ENCODE measurements at places on chromosomes 16 and 17.

GRCh38 chr16:57866529-57866918 is 64.2 kb upstream of the KIFC3 start:
- DNase-seq = no peak

- DNase-seq = no peak
Measured at GRCh38 chr17:78107976-78108725, 20.4 kb downstream of the TMC6 start.

GRCh38 chr17:45384789-45385262 is 47.8 kb downstream of the ARHGAP27 start:
- DNase-seq = no peak

- DNase-seq = peak; percentile 64
Measured at GRCh38 chr17:39757931-39758873, 20.5 kb downstream of the GRB7 start.

- no peak for DNase-seq
Measured at GRCh38 chr17:42525221-42525620, 10.8 kb upstream of the NAGLU start.

DNA sequence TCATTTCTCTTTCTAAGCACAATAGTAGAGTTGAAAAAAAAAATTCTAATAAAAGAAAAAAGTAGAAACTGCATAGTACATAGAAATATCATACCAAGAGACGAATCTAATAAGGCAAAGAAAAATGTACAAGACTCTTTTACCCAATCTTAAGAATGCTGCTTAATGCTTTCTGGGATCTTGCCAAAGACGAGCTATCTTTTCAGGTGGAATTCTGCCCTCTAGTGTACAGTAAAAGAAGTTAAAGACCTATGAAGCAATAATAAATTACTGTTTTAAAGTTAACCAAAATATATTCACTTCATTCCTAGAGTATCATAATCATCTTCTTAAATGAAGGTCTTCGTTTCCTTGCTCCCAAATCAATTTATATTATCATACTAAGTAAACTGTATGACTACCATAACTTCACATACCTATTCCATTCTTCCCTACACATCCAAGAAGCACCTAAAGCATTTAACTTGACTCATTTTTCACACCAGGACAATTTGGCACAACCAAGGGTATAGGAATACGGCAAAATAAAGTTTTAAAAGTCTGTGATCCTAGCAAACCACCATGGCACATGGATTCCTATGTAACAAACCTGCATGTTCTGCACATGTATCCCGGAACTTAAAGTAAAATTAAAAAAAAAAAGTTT is 47.7 kb downstream of the CFDP1 start:
- DNase-seq = no peak

DNA sequence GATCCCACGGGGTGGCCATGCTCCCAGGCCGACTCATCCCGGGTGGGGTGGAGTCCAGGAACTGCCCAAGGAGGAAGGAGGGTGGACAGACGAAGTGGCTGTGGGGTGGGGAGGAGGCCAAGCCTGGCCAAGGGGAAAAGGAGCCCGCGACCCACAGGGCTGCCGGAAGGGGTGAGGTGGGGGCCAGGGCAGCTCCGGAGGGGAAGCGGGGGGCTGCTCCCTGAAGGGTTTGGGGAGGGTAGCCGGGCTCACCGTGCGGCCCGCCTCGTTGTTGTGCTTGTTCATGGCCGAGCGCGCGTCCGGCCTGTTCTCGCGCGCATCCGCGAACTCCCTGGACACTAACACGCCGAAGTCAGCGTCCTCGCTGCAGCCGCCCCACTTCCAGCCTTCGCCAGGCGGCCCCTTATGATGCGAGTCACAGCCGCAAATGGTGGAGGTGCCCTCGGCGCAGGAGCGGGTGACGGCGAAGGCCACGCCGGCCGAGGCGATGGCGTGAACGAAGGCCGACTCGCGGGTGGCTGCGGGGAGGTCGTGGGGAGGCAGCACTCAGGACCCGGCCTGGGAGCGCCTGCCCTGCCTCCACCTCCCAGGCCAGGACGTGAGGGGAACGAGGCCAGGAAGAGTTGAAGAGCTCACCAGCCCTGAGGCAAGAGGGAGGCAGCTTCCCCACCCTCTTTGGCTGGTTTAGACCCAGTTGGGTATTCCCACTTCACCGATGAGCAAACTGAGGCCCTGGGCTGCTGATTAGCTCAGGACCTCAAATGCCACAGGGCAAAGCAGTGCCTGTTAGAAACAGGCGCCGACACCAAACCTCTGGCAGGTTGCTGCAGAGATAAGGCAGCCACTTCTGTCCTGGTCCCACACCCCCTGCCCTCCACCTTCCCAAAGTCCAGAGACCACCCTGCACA is 48.7 kb downstream of the WNT3 start:
- no peak for DNase-seq

GRCh38 chr16:24544640-24545039 is 5.3 kb downstream of the RBBP6 start:
- DNase-seq = no peak

DNA sequence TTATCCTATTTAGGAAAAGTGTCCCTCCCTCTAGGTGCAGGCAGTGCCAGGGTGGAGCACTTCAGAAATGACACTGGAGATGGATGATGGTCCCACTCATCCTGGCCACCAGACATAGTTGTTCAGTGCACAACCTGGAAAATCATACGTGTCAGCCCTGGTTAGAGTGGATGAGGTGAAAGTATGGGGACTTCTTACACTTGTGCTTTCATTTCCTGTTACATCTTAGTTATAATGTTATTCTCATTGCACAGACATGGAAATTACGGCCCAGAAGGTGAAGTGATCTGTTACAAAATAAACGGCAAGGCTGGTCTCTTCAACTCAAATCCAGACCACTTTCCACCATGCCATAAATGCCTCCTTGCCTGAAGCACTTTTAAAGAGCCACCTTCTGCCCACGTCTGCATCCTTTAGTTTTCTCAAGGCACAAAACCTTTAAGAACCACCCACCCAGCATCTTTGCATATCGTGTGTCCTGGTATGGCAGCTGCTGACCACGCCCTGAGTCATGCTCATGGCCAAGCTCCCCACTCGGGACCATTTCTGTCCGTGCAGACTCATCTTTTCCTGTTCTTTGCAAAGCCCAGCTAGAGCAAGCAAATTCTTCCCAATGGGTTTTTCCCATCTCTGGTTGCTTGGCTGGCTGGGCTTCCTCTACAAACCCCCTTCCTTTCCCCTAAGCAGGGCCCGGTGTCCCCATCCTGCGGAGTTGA is 22.4 kb downstream of the TBC1D3B start:
- no peak for DNase-seq

DNA sequence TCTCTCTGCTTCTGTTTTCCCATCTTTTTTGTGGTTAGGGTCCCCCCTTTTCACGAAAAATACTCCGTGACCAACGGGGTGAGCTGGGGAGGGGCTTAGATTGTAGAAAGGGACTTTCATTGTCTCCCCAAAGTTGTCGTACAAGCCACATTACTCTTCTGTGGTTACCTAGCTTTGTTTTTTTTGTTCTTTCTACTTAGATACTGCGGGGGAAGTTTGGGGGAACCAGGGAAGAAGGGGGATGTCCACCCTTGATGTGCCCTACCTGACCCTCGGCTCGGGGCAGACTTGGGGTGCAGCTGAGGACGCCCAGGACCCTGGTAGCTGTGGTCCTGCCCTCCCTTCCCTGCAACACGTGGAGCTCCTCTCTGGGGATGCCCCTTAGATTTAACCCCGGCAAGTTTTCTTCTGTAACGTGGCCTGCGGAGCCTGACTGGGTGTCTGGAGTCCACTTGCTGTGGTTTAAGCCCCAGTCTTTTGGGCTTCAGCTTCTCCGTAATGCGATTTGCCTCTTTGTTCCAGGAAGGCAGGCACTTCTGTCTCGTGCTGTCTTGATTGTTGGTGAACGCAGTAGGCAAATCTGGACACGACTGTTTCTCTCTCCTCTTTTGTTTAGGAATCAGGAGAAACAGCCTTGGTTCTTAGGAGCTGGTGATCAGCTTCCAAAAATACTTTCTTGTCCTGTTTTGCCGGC is 892 bp downstream of the ABCC1 start:
- DNase-seq = peak; percentile 60

GRCh38 chr17:35998756-35999155 is 2.6 kb downstream of the CCL15 start:
- DNase-seq = no peak

DNA sequence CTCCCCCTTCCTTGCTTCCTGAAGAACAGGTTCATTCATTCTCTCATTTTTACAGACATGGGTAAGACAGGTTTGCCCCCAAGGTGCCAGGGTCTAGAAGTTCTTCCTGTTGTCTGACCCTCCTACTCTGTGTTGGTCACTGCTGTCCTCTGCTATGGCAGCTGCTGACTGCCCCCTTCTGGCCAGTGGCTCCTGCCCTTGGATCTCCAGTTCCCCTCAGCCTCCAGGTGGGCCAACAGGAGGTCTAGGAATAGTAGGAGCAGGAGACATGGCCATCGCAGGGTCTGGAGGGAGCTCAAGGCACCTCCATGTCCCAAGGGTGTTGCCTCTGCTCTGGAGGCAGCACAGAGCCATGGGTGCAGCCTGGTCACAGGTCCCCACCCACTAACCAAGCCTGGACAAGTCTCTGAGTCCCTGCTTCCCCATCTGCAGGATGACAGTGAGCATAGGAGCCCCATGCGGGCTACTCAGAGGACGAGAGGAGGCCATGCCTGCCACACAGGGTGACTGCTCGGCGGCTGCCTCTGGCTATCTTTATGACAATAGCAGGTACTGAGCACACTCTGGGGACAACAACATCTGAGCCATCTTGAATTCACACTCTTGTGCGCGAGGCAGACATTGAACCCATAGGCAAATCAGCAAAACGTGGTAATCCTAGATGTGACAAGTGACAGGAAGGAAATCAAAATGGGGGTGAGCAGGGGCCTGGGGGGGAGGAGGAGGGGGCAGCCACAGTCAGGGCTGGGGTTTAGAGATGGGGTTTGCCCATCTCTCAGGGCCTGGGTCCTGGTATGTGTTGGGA is 27.0 kb upstream of the NXPH3 start:
- DNase-seq = no peak

GRCh38 chr16:11521055-11521454 is 65.7 kb downstream of the LITAF start:
- no peak for DNase-seq

- DNase-seq = no peak
Measured at GRCh38 chr17:4834681-4835020, 1.5 kb downstream of the MINK1 start.

- DNase-seq = no peak
Measured at GRCh38 chr17:72562615-72563188, 441.9 kb downstream of the SOX9 start.

DNA sequence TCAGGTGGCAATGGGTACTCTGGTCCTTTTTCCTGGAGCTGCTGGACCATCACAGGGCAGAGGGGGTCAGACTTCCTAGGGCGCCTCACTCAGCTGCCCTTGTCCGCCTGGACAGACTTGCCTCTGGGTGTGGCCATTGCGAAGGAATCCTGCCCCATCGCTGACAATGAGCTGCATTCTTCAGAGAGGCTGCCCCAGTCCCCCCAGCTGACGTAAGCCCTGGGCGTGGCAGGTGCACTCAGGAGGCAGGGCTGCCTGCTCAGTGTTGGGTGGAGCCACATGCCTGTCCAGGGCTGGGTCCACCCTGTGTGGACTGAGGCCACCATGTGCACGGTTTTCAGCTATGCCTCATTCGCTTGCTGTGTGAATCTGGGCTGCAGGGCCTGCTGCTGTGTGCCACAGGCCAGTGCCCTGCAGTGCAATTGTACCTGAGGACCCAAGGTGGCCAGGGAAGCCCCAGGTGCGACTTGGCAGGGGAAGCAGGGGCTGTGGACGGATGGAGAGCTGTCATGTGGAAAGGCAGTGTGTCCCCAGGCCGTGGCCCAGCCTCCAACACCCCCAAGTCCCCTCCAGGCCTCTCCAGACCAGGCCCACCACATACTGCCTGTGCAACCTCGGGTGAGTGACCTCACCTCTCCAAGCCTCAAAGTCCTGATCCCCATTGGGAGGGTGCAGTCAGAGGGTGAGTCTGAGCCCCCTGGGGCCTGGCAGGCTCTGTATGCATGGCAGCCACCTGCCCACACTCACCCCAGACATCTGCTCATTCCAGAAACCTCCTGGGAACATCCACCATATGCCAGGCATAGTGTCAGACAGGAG is 14.0 kb upstream of the MPRIP start:
- DNase-seq = no peak

DNA sequence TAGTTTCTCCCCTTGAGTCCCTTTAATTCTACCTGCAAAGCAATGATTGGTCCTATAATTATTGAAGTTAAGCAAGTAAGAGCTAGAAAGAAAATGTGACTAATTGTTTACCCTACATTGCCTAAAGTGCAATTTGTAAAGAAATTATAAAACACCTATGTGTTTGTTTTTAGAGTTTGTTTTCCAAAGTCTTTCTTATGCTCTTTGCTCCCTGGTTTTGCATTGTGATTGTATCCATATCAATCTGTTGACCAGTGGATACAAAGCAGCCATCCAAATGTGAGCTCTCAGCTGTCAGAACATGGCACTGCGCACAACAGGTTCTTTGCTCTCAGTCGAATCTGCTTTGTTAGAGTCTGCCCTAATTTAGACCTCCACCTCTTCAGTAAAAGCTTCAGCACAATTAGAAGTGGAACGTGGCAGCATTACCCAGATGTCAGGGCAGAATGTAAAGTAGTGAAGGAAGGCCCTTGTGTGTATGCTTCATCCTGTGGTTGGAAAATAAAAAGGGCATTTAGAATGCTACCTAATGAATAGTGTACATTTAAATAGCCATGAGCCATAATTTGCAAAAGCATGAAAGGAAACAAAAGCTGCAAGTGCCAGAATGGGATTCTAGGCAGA is 70.5 kb downstream of the AATF start:
- no peak for DNase-seq

- DNase-seq = peak; percentile 22
Measured at GRCh38 chr17:43171586-43172487, 823 bp downstream of the NBR1 start.

DNA sequence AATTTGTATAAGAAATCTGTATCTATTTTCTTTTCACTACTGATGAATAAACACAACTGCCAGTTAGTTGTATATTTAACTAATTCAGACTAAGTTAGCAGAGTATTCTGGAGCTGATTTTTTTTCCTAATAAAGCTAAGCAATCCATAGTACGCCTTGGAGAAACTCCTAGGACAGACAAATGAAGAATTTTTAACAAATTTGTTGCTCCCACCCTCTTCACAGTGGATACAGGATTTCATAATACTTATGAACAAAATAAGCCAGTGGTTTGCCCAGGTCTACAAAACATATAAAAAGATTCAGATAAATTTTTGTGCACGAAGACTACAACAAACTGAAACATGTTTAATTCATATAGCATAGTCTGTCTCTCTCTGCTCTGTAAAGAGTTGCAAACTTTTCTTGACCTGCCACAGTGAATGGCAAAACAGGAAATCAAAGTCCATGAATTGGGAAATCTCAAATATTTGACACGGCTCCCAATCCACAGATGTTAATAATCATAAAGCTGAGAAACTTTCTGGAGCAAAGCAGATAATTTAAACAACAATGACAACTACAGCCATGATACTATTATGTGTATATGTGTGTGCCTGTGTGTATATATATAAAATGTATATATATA is 594 bp upstream of the ABCA6 start:
- DNase-seq = no peak

All from activated T-cell treated with anti-CD3 and anti-CD28 coated beads, Interleukin-2, amount 50 U/mL, for 1 hour (primary cell).